Suprapubic skin (tissue), 4 donors: ENCODE measurements at places on chromosomes 3 and 15. TPM values are rescaled to one million over a fixed set of nuclear protein-coding genes. Genes with fewer than 3 reads are reported as not detected.

TM4SF18 gene
- 1.8 TPM for total RNA-seq

SUSD5 gene
- total RNA-seq, result 2.6 TPM

IMPG2 gene
- total RNA-seq, result 0.13 TPM

INKA1 gene
- total RNA-seq, result 32.7 TPM

DNA sequence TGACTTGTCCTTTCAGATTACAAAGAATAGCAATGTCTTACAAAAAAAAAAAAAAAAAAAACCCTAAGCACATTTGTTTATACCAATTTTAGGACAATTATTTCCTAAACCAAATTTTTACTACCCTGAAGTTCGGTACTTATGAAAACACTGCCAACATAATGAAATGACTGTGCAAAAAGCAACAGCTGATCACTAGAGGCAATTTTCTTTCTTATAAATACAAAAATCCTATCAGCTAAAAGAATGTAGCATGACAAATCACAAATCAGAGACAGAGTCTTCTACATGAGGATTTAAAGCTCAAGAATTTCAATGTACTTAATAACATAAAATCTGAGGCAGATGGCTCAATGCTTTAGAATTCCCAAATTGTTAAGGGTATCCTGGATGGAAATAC is 191.8 kb downstream of the MAGI1 start:
- H3K4me3 ChIP-seq, result no peak overlapping the region
- H3K27me3 ChIP-seq, result no peaks in the 10 kb centered on the region
- H3K27ac ChIP-seq, result no peak overlapping the region
- no peaks in the 10 kb centered on the region for H3K4me1 ChIP-seq
- DNase-seq, result no peak
- H3K36me3 ChIP-seq, result no peaks in the 10 kb centered on the region

DNA sequence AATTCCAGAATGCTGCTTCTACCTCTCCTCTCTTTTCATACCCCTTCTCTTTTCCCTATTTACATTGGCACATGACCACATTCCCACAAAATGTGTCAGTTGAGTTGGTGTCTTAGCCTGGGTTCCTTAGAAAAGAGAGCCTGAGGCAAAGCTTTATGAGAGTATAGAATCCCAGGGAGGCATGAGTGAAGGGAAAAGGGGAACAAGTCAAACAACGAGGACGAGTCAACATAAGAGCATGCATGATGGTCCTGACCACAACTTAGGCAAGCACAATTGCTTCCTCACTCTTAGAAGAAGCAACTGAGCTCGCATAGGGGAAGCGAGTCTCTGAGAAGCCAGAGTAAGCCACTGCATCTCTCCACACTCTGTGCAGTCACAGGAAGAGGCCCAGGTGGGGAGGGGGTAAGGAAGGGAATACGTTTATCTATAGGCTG is 15.4 kb upstream of the ZNF774 start:
- H3K4me3 ChIP-seq, result no peak overlapping the region
- no peak for DNase-seq
- no peaks in the 10 kb centered on the region for H3K36me3 ChIP-seq
- H3K27ac ChIP-seq, result no peak overlapping the region
- no peaks in the 10 kb centered on the region for H3K27me3 ChIP-seq

DNA sequence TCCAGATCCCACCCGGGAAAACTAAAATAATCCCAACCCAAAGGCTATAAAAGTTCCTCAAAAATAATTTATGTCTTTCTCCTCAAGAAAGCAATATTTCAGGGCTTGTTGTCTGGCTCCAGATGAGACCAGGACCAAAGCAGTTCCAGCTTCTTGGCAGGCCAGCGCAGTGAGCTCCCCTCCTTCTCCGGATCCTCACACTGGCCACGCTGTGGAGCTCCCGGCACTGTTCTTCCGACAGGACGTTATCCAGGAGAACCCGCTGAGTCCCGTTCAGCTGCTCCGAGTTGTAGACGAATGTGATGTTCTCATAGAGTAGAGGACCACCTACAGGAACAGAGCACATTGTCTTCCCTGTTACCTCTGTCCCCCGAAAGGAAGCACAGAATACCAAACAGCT is 146.3 kb downstream of the P3H2 start:
- no peak overlapping the region for H3K4me3 ChIP-seq
- H3K27me3 ChIP-seq, result no peaks in the 10 kb centered on the region
- peaks cover 3% of the 10 kb centered on the region for H3K4me1 ChIP-seq
- no peak overlapping the region for H3K27ac ChIP-seq

- no peaks in the 10 kb centered on the region for H3K4me1 ChIP-seq
- DNase-seq, result no peak
- H3K36me3 ChIP-seq, result no peaks in the 10 kb centered on the region
- H3K27ac ChIP-seq, result no peak overlapping the region
- no peaks in the 10 kb centered on the region for H3K27me3 ChIP-seq
Measured at GRCh38 chr3:146967783-146968182, 362.6 kb upstream of the PLSCR5 start.

- no peak overlapping the region for H3K4me3 ChIP-seq
- H3K27ac ChIP-seq, result no peak overlapping the region
- no peaks in the 10 kb centered on the region for H3K4me1 ChIP-seq
Measured at GRCh38 chr3:27392950-27393679, 23.9 kb upstream of the NEK10 start.

DNA sequence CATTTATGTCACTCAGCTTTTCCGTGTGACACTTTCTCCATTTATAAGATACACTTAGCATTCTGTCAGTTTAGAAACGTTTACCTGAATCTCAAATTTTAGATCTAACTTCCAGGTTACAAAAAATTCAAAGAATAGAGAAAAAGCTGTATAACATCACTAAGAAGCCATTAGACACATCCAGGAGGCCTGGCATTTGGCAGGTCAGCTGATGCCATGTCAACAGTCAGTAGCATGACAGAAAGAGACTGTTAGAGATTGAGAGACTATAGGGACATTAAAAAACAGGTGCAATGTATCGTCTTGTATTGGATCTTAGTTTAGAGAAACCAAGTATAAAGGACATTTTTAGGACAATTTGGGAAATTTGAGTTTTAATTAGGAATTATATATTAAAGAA is 53.4 kb upstream of the ATOSA start:
- no peak overlapping the region for H3K27ac ChIP-seq
- H3K4me1 ChIP-seq, result peaks cover 30% of the 10 kb centered on the region
- no peak overlapping the region for H3K4me3 ChIP-seq
- H3K36me3 ChIP-seq, result no peaks in the 10 kb centered on the region

GRCh38 chr15:33425142-33425541 is 114.4 kb downstream of the RYR3 start:
- no peaks in the 10 kb centered on the region for H3K36me3 ChIP-seq
- no peak overlapping the region for H3K4me3 ChIP-seq
- no peak overlapping the region for H3K27ac ChIP-seq
- no peaks in the 10 kb centered on the region for H3K4me1 ChIP-seq

DNA sequence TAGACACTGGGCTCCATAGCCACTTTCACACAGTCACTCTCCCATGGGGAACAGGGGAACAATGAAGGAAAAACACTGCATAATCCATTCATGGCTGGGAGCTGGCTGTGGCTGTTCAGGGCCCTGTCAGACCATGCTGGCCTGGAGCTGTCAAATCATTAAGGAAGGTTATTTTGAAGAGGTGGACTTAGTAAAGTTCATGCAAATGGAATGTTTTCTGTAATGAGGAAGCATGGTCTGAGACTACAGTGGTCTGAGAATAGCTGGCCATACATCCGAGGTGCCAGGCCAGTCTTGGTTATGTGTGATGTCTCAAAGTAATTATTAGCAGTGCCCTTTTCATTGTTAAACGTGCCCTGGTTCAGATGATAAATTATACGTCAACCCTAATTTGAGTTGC is 117.1 kb upstream of the MRPS22 start:
- DNase-seq, result no peak
- H3K27ac ChIP-seq, result no peak overlapping the region
- H3K4me1 ChIP-seq, result peaks cover 6% of the 10 kb centered on the region
- H3K4me3 ChIP-seq, result no peak overlapping the region

- DNase-seq, result no peak
- H3K27me3 ChIP-seq, result no peaks in the 10 kb centered on the region
- H3K4me1 ChIP-seq, result no peaks in the 10 kb centered on the region
- H3K36me3 ChIP-seq, result no peaks in the 10 kb centered on the region
- H3K4me3 ChIP-seq, result no peak overlapping the region
- H3K27ac ChIP-seq, result no peak overlapping the region
Measured at GRCh38 chr3:118587037-118587741, 447.5 kb downstream of the IGSF11 start.

GRCh38 chr15:79496838-79497237 is 64.7 kb downstream of the MINAR1 start:
- no peak for DNase-seq
- H3K27ac ChIP-seq, result no peak overlapping the region
- H3K4me1 ChIP-seq, result no peaks in the 10 kb centered on the region
- no peak overlapping the region for H3K4me3 ChIP-seq
